Fibroblast of lung (primary cell): ENCODE measurements at places on chromosomes 6 and 20. TPM values are rescaled to one million over a fixed set of nuclear protein-coding genes. Genes with fewer than 3 reads are reported as not detected.

DNA sequence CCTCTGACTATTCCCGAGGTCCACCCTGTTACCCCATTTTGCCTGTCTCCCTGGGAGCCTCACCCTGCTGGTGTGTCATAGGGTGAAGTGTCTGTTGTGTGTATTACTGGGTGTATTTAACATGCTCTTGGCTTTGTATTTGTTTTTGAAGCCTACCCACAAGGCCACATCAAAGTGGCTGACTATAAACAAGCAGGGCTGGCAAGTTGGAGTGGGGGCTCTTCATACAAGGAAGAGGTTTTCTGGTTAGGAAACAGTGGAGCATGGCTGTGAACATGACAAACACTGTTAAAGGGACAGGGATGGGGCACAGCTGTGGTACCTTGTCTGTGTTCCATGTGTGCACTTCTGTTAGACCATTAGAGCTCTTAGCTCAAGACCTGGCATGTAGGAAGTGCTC, 26.3 kb downstream of the HECA start:
- DNase-seq, result peak; percentile 74

GRCh38 chr6:169775321-169775720, 23.9 kb downstream of the ERMARD start:
- DNase-seq, result no peak

DNA sequence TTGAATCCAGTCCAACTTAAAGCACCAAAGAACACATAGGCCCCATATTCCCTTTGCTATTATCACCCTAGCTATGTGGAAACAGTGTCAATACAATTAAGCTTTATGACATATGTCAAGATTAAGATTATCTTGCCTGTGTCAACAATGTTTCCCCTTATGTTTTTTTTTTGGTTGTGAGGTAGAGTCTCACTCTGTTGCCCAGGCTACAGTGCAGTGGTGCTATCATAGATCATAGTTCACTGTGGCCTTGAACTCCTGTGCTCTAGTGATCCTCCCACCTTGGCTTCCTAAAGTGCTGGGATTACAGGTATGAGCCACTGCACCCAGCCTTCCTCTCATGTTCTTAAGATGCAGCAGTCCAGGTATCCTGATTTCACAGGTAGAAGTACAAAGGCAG, 17.8 kb downstream of the AFG1L start:
- DNase-seq, result no peak

DNA sequence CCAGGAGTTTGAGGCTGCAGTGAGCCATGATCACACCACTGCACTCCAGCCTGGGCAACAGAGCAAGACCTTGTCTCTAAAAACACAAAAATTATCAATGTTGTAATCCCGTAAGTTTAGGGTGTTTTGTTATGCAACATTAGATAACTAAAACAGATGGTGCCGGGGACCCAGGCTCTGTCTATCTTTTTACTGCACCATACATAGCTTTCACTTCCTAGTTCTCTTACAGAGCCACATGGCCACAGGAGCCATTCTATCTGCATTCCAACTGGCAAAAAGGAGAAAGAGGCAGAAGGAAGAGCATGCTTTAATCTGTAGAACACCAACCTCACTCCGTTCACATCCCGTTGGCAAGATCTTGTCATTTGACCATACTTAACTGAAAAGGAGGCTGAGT, 5.4 kb upstream of the TCF15 start:
- no peak for DNase-seq

The EYS gene
- under 0.01 TPM in 1 of 2 replicates, not detected in the other for total RNA-seq

DNA sequence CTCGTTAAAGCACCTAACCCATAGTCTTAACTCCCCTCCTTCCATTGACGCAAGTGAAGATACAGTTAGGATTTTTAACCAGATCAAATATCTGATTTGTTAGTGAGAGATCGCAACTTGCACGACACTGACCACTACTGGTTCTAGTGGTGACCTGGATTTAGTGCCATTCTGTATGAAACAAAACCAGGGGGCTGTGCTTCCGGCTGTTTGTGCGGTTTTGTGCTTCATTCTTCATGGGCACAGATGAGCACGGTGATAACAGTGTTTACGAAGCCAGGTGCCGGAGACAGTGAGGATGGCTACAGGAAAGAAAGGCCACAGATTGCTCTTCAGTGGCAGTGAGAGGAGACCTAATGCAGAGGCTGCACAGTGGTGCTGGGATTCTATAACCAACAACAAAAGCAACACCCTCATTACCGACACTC, 75.5 kb downstream of the NOL4L start:
- peak; percentile 35 for DNase-seq

DNA sequence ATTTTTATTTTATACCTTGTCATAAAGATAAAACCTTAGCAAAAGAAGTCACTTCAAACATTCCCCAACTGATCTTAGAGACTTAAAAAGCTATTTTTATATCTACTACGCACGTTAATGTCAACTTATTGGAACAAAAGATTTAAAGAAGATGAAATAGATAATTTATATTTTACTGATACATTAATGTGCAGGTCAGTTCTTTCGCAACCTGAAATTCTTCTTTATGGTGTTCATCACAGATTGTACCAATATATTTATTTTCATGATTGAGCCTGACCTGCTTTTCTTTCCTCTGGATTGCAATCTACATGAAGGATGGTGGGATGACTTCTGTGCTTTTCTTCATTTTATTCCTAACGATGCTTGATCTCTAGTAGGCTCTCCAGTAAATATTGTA, 596.3 kb downstream of the PHF3 start:
- DNase-seq, result no peak

The C6orf118 gene
- total RNA-seq, result not detected in 2 replicates

DNA sequence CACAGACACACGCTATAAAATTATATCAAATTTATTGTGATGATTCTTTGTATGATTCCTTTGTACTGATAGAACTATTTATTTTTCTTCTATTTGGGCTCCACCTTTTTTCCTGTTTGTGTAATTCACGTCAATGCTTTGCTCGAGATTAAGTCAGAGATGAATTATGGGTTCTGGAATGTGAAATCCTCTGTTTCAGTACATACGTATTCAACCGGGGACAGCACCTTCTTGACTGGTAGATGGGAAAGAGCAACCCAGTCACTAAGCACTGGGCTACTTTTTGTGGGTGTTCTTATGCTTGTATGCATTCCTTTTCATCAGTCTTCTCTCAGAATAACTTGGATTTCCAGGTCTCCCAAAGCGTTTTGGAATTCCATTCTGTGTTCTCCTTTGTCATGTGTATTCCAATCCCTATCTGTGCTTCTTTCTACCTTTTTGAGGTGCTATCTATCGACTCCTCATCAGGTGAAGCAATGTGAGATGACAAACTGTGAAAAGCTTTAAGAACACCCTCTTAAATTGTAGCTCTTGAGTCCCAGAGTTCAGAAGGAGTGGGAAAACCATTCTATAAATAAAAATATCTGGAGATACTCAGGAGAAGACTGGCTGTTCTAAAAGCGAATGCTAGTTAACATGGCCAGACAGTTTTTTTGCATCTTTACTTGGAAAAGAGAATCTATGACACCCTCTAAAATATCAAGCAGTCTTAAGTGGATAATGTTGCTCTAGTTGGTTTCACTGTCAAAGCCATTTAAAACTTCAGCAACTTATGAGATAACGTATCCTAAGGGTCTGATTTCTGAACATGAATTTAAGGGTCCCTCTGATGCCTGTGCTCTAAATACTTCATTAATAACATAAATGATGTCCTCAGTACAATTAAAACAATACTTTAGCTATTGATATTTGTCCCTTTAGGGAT, 197.7 kb upstream of the PREP start:
- peak; percentile 83 for DNase-seq

The IPCEF1 gene
- 0.26 and 0.33 TPM in 2 replicates for total RNA-seq

DNA sequence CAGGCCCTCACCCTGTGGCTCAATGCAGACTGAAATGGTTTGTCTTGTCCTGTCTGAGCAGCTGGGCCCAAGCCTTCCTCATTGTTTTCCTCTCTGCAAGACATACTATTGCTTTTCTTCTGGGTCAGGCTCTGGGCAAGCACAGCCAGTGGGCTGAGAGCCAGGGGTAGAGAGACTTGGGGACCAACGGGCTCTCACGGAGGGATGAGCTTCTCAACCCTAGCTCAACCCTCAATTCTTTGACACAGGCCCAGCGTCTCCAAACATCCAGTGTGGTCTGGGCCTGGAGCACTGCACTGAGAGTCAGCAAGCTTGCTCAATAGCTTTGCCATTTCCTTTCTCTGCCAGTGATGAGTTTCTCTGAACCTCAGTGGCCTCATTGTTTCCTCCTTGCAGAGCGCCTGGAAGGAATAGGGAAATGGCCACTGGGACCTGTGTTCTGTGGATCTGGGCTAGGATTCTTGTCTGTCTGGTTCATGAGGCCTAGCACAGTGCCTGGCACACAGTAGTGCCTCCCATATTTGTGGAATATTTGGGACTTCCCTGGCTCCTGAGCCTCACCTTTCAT, 9.3 kb downstream of the ANGPT4 start:
- no peak for DNase-seq

DNA sequence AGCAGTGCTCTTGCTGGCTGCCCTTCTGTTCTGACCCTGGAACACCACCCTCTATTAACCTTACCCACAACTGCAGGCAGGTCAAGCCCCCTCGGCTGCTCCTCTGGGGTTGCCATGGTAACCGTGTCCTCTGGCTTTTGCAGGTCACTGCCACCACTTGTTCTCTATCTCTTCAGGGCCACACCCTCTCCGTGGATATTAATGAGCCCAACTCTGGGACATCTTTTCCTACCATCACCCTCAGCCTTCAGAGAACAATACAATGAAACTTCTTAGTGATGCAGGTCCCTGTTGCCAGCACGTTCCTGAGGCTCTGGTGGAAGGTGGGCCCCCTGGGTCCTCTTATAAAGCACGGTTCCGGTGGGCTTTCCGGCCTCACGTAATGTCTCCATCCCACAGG, 30.8 kb upstream of the MICB start:
- DNase-seq, result no peak

- DNase-seq, result peak; percentile 90
Observed at GRCh38 chr6:121285041-121285440, 49.2 kb downstream of the TBC1D32 start.

DNA sequence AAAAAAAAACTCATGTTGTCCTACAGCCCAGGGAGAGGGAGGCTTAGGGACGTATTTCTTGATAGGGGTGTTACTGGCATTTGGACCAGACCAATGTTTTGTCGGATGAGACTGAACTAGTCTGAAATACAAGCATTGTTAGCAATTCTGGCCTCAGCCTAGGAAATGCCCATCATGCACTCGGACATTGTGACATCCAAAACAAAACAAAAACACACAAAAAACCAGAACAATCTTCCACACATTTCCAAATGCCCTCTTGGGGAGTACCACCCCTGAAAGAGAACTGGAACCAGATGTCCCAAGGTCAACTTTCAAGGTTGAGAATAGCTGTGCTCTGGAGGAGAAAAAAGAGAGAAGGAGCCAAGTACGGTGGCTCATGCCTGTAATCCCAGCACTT, 299.1 kb upstream of the JARID2 start:
- DNase-seq, result no peak

GRCh38 chr6:1075444-1075843, 236.5 kb upstream of the FOXQ1 start:
- DNase-seq, result no peak

DNA sequence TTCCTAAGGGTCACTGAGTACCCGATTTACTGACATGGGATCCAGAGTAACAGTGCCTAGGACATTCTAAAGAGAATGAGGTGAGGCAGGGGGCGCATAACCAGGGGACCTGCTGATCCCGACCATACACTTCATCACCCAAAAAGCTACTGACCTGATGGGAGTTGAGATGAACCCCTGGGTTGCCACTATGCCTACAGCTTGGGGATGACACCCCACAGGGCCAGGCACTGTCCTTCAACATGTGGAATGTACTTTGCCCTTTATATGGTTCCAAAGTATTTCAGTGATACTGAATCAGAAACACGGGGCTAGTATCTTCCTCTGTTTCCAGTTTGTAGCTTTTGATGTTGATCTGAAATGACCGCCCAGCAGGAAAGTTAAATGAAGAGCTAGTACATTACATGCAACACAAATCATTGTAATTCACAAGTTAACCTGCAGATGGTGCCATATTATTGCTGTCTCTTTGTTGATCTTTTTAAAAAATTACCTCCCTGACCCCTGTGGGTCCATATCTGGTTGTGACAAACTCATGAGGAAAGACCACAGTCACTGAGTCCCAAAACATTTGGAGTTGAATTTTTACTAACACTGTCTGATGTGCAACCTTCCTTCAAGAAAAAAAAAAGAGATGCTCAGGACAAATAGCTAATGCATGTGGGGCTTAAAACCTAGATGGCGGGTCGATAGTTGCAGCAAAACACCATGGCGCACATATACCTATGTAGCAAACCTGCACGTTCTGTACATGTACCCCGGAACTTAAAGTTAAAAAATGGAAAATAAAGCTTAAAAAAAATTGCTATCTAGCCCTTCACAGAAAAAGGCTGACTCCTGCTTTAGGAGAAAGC, 42.7 kb upstream of the GCNT2 start:
- DNase-seq, result peak; percentile 28

- peak; percentile 75 for DNase-seq
Observed at GRCh38 chr6:7996538-7997111, 67.6 kb downstream of the BLOC1S5 start.

- DNase-seq, result peak; percentile 77
Observed at GRCh38 chr6:10759312-10759839, 11.8 kb downstream of the TMEM14B start.

- peak; percentile 76 for DNase-seq
Observed at GRCh38 chr6:21947731-21948386, 349.0 kb downstream of the PRL start.

DNA sequence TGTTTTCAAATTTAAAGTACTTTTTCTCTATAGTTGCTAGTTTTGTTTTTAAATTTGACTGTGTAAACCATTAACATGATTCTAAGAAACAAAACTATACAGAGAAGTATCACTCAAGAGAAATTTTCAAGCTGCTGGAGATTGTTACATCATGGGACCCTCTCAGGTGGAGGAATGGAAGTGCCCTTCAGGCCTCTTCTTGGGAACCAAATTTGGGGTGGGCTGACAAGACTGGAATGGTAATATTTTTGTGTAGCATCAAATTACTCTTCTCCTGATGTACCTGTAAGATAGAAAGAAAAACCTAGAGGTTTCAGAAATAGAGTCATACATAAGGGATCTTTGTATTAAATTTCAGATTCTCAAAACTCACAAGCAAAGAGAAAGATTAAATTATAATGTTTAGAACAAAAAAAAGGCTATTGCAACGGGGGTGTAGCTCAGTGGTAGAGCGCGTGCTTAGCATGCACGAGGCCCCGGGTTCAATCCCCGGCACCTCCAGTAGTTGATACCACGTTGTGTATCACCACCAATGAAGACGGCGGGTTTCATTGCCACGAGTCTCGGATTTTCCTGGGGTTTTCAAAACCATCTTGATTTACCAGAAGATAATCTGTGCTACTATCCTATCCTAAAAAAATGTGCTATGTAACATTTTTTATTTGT, 193.7 kb downstream of the GPX5 start:
- peak; percentile 18 for DNase-seq

- DNase-seq, result no peak
Observed at GRCh38 chr6:39319621-39320362, 2.7 kb downstream of the KCNK16 start.

- no peak for DNase-seq
Observed at GRCh38 chr20:7853493-7853892, 86.8 kb downstream of the HAO1 start.

GRCh38 chr6:79543411-79543810, 6.2 kb upstream of the LCA5 start:
- DNase-seq, result no peak

- no peak for DNase-seq
Observed at GRCh38 chr6:13718123-13718458, 6.5 kb upstream of the RANBP9 start.

- DNase-seq, result no peak
Observed at GRCh38 chr6:30447237-30447636, 42.1 kb upstream of the HLA-E start.
